ENCODE measurements at places on chromosomes 11 and 22.

DNA sequence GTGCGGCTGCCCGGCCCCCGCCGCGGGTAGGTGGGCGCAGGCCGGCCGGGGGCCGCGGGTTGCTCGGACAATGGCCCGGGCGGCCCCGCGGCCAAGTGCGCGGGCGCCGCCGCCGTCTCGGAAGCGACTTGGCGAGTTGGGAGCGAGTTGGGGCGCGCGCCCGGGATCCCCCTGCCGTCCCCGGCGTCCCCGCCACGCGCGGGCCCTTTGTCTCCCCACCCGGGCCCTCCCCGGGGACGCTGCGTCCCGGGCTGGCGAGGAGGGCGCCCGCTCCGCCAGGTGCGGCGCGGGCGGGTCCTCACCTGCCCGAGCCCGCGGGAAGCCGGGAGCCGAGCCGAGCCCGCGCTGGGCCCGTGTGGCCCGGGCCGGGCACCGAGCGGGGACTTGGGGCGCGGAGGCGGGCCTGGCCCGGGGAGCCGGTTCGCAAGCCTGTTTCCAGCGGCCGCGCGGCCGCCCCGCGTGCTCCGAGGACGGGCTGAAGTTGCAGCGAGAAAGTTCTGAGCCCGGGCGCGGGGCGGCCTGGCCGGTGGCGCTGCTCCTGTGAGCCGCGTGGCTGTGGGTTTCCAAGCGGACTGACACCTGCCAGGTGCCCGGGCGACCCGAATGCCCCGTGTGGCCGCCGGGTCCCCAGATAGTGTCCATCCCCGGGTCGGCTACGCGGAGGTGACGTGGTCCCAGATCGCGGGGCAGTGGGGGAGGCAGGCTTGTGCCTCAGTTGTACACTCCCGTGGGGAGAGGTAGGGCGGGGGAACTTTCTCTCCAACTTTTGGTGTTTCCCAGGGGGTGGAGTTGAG lies 586 bp downstream of the LRP5 start:
- no peak for DNase-seq

DNA sequence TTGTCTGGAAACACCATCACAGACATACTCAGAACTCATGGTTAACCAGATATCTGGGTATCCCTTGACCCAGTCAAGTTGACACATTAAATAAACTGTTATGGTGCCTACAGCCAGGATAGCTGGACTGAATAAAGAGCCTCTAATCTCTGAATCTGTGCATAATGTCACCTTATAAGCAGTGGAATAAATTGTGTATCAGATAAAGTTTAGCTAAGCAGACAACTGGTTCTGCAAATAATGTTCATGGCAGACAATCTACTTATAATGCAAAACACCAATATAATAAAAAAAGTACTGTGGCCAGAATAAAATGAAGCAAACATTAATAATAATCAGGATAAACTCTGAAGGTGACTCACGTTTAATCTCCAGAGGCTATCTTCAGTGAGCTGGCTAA lies 628.5 kb upstream of the FAT3 start:
- DNase-seq: no peak

- DNase-seq: no peak
Observed at GRCh38 chr11:105701098-105701497, 91.2 kb downstream of the GRIA4 start.

GRCh38 chr11:100575860-100576717 lies 111.0 kb upstream of the ARHGAP42 start:
- no peak for DNase-seq

Measured in T-cell (primary cell).